PC-9 (cell line): ENCODE measurements at places on chromosomes 1 and 21. TPM values are rescaled to one million over a fixed set of nuclear protein-coding genes. Genes with fewer than 3 reads are reported as not detected.

- DNase-seq, result no peak
These were observed 690.3 kb downstream of the AMY1C start for GRCh38 chr1:104440011-104440410.

DNA sequence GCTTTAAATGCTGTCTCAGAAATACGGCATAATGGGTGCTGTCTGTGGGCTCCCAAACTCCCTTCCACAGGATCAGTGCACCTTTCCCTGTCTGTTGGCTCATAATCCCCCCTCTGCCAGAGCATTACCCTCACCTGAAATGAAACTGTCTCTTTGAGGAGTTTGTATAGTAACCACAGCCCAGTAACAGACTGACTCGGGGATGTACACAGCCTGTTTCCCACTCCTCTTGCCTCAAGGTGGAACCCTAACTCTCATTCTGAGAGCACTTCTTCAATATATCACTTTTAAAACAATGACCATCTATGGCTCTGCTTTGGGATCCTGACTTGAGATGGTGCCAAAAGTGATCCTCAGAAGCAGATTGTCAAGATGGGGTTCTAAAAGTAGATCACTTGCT lies 332.5 kb downstream of the AMY1C start:
- no peak for DNase-seq

Gene SIK1
- 28.5 and 37.7 TPM in 2 replicates for total RNA-seq

Gene FCRL1
- not detected in 2 replicates for total RNA-seq

- peak; percentile 70 for DNase-seq
These were observed 44.1 kb downstream of the GPR3 start for GRCh38 chr1:27436204-27437159.

Gene NPHS2
- not detected in 2 replicates for total RNA-seq

DNA sequence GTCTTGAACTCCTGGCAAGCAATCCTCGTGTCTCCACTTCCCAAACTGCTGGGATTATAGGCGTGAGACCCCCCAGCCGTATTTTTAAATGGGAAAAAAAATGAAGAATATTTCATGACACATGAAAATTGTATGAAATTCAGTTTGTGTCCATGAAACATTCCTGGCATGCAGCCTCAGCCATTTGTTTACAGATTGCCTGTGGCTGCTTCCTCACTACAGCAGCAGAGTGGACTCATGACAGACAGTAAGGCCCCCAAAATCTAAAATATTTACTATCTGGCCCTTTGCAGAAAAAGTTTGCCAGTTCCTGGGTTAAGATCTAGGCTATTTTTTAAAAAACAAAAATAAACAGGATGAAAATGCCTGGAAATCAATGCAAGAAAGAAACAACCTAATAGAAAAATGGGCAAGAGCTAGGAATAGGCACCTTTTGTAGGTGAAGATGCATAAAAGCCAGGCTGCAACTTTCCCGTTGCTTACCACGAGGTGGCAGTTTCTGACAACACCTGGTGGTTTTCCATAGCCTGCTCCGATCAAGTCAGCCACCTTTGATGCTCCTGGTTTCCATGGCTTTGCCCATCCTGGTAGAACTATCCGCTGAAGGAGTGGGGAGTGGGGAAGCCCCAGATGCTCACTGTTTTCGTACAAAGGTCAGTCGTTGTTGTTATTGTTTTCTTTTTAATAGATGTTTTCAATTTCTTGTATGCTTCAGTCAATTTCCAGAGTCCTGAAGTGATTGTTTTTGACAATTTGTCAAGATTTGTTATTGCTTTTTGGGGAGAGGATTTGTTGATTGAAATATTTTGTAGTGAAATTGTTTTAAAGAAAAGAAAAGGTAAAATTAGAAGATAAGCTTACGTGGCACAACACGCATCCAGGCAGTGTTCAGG lies 24.3 kb downstream of the UBE2Q1 start:
- peak; percentile 39 for DNase-seq

DNA sequence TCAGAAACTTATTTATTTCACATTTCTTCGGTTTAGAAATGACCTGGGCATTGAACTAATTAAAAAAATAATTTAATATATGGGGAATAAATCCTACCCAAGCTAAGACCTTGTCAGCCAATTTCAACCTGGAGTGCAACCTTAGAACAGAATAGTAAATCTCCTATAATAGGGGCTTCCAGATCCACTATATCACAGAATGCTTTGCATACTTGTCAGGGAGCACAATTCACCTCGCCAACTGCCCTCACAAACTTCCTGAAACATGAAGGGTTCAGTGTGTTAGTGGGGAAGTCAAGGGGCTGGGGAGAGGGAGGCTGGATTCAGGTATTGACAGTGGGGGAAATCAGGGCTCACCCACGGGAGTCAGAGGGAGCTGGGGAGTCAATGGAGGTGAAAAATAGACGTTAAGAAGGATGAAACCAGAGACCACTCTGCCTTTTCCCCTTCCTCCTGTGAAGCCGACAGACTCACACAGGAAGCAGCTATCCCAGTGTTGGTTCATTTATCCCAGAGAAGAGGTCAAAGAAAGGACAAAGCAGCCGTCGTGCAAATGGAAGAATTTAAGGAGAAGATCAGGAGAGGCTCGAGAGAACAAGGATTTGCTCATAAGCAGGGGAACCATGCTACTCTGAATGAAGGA lies 453.3 kb downstream of the NUF2 start:
- DNase-seq, result no peak
